ENCODE measurements at places on chromosomes 5 and 9. TPM values are rescaled to one million over a fixed set of nuclear protein-coding genes. Genes with fewer than 3 reads are reported as not detected.
A peak's percentile ranks its signal among the peaks of the same experiment; 100 is the strongest.

GRCh38 chr5:54621048-54621447, 103.5 kb downstream of the SNX18 start:
- DNase-seq: no peak

TMEM215 gene
- not detected for total RNA-seq

GRCh38 chr9:130414081-130414731, 30.6 kb upstream of the ASS1 start:
- DNase-seq: no peak

DNA sequence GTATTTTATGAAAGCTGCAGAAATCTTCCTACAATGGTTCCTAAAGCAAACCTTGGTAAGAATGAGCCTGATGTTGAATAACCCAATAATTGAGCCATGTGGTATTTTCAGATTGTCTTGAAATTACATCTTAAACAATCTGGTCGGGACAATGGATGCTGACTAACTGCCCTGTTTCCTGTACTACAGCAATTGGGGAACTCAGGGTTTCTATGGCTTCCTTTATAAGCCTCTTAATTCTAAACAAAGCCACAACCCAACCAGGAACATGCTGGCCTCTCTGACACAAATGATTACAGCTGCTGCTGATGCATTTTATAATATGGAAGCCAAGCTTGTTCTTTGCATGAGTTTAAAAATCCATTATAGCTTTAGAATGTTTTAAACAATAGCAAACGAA, 30.2 kb downstream of the PTPN3 start:
- no peak for DNase-seq

GRCh38 chr5:87686975-87687374, 274.2 kb upstream of the CCNH start:
- DNase-seq: no peak

- no peak for DNase-seq
These were observed 14.6 kb upstream of the COL15A1 start for GRCh38 chr9:98929071-98929470.

PCDHA11 gene
- not detected for total RNA-seq

PDLIM4 gene
- 52.2 TPM for total RNA-seq

DNA sequence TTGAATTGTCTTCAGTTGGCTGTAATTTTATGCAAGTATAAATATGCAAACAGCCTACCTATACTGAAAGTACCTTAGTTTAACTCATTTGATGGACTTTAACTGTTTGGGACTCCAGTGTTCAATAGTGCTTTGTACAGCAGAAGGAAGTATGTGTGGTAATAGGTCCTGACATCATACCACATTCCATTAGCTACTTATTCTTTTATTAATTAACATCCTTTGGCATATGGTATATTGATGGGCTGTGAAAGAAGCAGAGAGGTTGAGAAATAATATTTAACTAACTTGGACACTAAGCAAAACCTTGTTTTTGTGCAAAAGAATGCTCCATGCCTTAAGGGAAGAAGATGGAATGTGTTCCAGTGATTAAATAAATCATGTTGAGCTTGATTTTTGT, 97.6 kb upstream of the SEMA6A start:
- no peak for DNase-seq

DNA sequence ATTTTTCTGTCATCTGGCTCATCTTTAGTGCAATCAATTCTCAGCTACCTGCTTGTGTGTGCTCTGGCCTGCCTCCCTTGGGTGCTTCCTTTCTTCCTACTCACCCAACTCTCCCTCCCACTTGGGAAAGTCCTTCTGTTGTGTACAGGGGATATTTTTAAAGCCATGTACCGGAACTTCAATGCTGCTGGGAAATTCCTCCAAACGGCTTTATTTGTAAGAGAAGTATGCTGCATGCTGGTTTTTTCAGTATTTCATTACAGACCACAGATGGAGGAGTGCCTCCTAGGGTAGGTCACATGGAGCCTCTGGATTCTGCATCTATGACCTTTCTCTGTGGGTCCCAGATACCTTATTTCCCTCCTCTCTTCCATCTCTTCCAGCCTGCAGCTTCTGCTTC, 5.4 kb upstream of the HMHB1 start:
- DNase-seq: no peak

PCDHGA9 gene
- 0.55 TPM for total RNA-seq

GRCh38 chr5:43042176-43042625, 2.1 kb upstream of the ANXA2R start:
- peak; percentile 75 for DNase-seq

FBXL17 gene
- 8.6 TPM for total RNA-seq

DNA sequence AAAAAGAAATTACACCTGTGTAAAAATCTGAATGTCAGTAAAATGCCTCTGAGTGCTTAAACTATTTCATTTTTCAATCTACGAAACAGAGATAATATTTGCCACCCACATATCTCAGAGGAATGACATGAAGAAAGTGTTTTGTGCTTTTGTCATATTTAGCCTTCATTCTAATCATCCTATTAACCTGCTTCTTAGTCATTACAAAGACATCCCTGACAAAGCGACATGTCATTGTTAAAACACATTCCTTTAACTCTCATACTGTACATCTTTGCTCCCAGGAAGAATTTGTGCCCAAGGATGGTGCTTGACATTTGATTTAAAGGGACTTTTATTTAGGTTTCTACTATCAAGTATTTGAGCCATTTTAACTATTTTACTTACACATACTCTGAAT, 275.9 kb downstream of the DMRTA1 start:
- DNase-seq: no peak

- no peak for DNase-seq
These were observed 337.8 kb downstream of the DMAC1 start for GRCh38 chr9:7461791-7462190.

GRCh38 chr9:116716438-116716837, 29.3 kb downstream of the TRIM32 start:
- DNase-seq: no peak

DNA sequence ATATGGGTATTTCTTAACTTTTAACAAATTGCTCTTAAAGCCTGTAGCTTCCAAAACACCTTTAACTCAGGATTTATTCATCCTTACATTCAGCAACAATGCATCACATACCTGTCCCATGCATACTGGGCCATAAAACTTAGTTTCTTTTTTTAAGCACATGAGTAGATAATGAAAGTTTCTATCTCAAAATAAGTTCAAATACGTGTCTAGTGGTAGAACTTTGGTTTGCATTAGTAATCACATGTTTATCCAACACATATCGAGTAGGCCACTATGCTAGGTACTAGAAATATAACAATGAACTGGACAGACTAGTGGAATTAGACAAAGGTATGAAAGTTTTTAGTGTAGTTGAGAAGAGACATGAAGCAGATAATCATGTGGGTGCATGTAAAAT, 99.6 kb downstream of the DOCK2 start:
- no peak for DNase-seq

DNA sequence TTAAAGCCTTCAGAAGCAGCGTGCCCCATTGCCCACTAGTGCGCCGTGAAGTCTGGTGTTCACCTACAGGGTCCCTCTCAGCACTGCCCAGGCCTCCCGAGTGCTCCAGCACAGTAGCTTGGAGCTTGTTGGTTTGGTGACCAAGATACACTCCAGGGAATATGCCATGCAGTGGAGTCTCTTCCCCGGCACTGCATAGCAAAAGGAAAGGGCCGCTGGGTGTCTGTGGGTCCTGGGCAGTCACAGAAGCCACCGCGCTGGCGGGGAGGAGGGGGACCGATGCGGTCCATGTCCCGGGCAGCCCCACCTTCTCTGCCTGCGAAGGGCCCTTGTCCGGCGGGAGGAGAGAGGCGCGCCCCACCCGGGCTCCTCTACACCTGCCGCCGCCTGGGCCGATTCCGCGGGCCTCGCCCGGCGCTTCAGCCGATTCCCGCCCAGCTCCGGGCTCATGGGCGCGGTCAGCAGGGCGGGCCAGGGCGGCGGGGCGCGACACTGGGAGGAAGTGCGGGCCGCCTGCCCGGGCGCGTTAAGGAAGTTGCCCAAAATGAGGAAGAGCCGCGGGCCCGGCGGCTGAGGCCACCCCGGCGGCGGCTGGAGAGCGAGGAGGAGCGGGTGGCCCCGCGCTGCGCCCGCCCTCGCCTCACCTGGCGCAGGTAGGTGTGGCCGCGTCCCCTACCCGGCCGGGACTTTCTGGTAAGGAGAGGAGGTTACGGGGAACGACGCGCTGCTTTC, at the start of gene SYK:
TSS of gene SYK (plus strand) at position 579 of the 732 bp plus-strand sequence. CDS start 42,080 bp downstream, outside the sequence.
- DNase-seq: no peak

- no peak for DNase-seq
These were observed 9.3 kb upstream of the SIL1 start for GRCh38 chr5:139207297-139208000.

VLDLR gene
- 1.1 TPM for total RNA-seq

- no peak for DNase-seq
These were observed 441.0 kb downstream of the SPOCK1 start for GRCh38 chr5:137058089-137058488.

- DNase-seq: no peak
These were observed 396.5 kb upstream of the MEF2C start for GRCh38 chr5:89279391-89280036.

- no peak for DNase-seq
These were observed 1.6 kb downstream of the FNIP1 start for GRCh38 chr5:131795228-131795627.

ANGPTL2 gene
- 3.8 TPM for total RNA-seq

DNA sequence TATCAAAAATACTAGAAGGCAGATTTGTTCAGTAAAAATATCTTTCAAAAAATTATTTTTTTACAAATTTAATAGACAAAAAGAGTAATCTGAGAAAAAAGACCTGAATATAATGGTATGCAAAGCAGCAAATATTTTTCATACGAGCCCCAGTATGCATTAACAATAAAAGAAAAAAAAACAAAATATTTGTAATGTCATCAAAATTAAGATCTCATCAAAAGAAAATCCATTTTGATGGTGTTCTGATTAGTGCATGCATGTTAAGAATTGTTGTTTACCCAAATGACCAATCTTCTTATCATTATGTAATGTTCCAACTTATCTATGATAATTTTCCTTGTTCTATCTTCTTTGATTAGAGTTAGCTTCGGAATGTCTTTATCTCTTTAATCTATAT, 106.1 kb downstream of the CDH9 start:
- DNase-seq: no peak

NR4A3 gene
- total RNA-seq: not detected

DNA sequence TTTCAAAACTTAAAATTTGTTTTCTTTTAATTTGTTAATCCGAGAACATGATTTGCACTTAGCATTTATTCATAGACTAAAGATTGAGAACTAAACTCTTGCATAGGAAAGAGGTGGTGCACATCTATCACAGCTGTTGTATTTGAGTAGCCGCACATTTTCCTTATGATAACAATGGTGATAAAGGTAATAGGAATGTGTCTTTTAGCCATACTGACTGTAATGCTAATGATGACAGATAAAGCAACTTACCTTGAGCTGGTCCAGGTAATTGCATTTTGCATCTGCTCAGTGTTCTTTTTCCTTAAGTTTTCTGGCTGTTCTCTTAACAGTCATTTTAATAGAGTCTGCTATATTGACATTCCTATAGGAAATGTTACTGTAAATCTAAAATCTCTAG, 19.0 kb downstream of the PHAX start:
- no peak for DNase-seq

- DNase-seq: no peak
These were observed 949 bp upstream of the IFNK start for GRCh38 chr9:27523141-27523540.

DNA sequence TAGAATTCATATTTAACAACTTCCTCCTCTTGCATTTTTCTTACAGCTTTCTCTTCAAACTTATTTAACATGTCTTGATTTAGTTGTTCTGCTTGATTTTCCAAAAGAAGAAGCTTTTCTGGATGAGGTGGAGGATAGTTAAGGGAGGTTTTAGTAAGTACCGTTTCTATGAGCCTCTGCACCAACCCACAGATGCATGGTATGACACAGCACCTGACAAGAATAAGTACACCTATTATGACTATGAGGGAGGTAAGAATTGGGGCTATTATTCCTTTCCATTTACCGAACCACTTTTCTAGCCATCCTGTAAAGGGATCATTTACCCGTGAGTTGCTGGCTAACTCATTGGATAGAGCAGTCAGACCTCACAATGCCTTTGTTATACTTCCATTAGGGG, 2.5 kb upstream of the HMGCS1 start:
- DNase-seq: no peak

DNA sequence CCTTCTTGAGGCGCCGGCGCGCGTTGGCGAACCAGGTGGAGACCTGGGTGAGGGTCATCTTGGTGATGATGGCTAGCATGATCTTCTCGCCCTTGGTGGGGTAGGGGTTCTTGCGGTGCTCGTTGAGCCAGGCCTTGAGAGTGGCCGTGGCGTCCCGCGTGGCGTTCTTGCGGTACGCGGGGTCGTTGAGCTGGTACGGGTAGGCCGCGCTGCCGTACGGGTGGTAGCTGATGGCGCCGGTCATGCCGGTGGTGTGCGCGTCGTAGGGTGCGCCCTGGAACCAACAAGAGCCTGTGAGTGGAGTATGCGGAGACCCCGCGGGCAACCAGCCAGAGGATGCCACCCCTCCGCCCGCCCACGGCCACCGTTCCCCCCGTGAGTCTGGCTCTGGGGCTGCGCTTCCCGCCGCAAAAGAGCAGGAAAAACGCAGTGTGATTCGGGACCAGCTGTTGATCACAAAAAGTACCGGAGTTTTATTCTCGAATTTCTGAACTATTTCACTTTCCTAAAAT, 1.9 kb downstream of the IRX2 start:
- DNase-seq: no peak

DNA sequence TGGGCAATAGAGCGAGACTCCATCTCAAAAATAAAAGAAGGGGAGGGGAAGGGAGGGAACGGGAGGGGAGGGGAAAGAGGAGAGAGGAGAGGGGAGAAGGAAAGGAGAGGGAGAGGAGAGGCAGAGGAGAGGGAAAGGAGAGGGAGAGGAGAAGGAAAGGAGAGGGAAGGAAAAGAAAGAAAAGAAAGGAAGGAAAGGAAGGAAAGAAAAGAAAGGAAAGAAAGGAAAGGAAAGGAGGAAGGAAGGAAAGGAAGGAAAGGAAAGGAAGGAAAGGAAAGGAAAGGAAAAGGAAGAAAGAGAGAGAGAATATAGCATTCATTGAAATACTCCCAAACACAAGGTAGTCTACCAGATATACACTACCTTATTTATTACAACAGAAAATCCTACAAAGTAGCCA, 44.8 kb downstream of the SUSD1 start:
- DNase-seq: no peak

DNA sequence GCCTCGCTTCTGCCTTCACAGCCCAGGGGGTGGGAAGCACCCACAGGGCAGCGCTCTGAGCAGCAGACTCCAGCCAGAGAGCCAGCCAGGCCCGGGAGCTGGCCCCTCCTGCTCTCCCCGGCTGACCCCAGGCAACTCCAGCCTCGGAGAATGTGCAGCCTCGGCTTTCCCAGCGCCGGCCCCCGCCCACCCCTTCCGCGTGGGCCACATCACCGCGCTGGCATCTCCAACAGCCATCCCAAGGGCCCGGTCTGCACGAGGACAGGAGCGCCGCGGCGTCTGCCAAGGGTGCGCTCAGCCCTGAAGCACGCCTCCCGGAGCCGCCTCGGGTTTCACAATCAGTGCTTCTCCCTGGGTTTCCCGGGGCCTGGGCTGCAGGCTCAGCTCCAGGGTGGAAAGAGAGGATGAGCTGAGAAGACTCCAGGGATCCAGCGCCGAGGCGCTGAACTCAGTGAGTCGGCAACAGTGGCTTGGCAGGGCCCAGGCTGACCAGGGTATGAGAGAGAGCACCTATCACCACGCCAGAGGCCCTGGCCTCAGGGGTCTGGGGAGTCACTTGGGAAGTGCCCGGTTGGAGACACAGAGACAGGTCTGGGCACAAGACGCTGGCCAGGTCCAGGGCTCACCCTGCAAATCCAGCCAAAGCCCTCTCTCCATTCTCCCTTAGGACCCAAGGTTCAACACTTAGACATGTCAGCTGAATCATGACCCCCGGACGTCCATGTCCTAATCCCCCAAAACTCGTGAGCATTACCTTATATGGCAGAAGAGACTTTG, 79.6 kb downstream of the ADAMTS2 start:
- peak; percentile 72 for DNase-seq

Measured in SJSA1 (cell line).